HT1080 (cell line): ENCODE measurements at places on chromosomes 7 and 10. TPM values are rescaled to one million over a fixed set of nuclear protein-coding genes. Genes with fewer than 3 reads are reported as not detected.

RP9 gene
- total RNA-seq: 33.8 and 34.9 TPM in 2 replicates

NOS3 gene
- 71.5 and 94.6 TPM in 2 replicates for total RNA-seq

ADGRA1 gene
- not detected in 2 replicates for total RNA-seq

RGR gene
- total RNA-seq: not detected in 2 replicates

MINDY4 gene
- 1.8 and 2.5 TPM in 2 replicates for total RNA-seq

HSPA12A gene
- 3.4 and 3.7 TPM in 2 replicates for total RNA-seq

DYDC2 gene
- total RNA-seq: 0.20 and 0.53 TPM in 2 replicates

CDHR1 gene
- not detected in 2 replicates for total RNA-seq

FAM237B gene
- total RNA-seq: not detected in 2 replicates

SDK1 gene
- total RNA-seq: 1.2 and 1.6 TPM in 2 replicates

GPR146 gene
- 1.1 and 1.9 TPM in 2 replicates for total RNA-seq

GIMAP8 gene
- total RNA-seq: not detected in 2 replicates

HYAL4 gene
- 0.13 TPM in 1 of 2 replicates, not detected in the other for total RNA-seq

LRRC18 gene
- 0.59 and 0.70 TPM in 2 replicates for total RNA-seq

IRF5 gene
- total RNA-seq: 2.3 and 2.6 TPM in 2 replicates

MKX gene
- total RNA-seq: 0.10 TPM in 1 of 2 replicates, not detected in the other

GIMAP6 gene
- 1.4 and 1.6 TPM in 2 replicates for total RNA-seq

H2BK1 gene
- total RNA-seq: not detected in 2 replicates

PPP1R3C gene
- total RNA-seq: 2.7 and 3.1 TPM in 2 replicates

NPSR1 gene
- not detected in 2 replicates for total RNA-seq

SPAG6 gene
- not detected in 2 replicates for total RNA-seq

CYTH3 gene
- 15.3 and 20.4 TPM in 2 replicates for total RNA-seq

NKX2-3 gene
- not detected in 2 replicates for total RNA-seq

MGMT gene
- total RNA-seq: 0.61 and 0.67 TPM in 2 replicates
